ENCODE measurements at places on chromosomes 2 and 18.

DNA sequence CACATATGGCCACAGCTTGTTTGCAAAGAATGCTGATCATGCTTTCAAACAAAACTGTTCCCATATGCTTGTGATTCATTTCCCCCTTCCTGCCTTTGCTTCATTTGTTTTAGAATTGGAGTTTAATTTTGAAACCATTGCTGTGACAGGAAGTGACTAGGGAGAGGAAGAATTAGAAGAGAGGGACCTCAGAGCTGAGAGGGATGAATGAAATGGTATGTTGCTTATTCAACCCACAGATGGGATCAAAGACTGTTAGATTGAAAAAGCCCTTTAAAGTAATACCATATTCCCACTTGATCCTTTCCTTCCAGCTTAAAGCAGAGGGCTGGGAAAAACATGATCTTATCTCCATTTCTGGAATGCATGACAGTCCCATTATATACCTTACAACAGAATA lies 106.2 kb upstream of the RNF152 start:
- DNase-seq, result no peak

- no peak for DNase-seq
These were observed 60.1 kb downstream of the RDH14 start for GRCh38 chr2:18500333-18500732.

DNA sequence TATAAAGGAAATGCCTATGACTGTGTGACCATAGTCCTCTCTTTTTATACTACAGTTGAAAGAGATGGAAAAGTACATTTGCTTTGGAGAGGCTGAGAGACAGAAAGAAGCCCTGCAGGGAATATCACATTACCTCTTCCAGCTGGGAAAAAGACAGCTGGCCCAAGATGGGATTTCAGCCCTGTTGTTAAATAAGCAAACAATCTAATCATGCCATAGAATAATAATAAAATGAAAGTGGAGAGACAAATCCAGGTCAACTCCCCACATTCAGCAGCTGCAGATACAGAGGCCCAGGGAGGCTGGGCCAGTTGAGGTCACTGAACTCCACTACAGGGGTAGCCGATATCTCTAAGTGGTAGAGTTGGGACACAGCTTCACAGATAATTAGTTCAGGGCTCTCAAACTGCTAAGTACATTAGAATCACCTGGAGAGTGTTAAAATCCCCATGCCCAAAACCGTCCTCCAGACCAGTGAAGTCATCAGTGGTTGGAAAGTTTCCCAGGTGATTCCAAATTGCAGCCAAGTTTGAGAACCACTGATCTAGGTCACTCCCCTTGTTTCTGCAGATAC lies 81.9 kb downstream of the MOGAT1 start:
- DNase-seq, result no peak

GRCh38 chr2:88673363-88673762 lies 18.1 kb upstream of the RPIA start:
- DNase-seq, result no peak

GRCh38 chr2:27264753-27265535 lies 2.1 kb upstream of the SLC30A3 start:
- peak; percentile 89 for DNase-seq

GRCh38 chr2:15810477-15811150 lies 129.7 kb upstream of the MYCN start:
- no peak for DNase-seq

DNA sequence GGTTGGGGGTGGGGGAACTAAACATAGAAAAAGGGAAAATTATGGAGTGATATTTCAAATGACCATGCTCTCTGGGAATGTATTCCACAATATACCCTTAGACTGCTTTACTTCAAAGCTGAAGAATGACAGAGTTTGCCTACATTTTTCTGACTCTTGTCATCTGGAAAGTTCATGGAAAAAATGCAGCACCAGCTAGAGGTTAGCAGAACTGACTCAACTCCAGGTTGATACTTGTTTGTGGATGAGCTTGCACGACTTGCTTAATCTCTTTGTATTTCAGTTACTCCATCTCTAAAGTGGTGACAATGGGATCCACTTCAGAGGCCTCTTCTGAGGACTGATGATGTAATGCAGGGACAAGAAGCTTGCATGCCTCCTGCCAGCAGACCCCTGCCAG lies 824.0 kb upstream of the ID2 start:
- DNase-seq, result no peak

DNA sequence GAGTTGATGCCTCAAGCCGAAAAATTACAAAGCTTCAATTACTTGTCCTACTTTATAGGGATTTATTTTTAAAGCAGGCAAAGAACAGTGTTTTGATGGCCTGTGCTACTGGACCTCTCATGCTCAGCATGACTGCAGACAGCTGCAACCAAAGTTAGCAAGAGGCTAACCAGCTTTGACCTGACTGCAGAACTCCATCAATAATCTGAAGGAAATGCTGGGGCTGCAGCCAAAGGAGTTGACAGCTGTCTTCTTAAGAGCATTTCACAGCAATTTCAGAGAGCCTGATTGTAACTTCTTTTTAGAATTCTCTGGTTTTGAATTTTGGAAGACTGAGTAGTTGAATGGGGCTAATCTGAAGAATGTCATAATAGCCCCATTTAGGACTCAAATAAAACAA lies 46.5 kb upstream of the SESTD1 start:
- DNase-seq, result no peak

GRCh38 chr2:184835398-184835715 lies 237.0 kb downstream of the ZNF804A start:
- no peak for DNase-seq

DNA sequence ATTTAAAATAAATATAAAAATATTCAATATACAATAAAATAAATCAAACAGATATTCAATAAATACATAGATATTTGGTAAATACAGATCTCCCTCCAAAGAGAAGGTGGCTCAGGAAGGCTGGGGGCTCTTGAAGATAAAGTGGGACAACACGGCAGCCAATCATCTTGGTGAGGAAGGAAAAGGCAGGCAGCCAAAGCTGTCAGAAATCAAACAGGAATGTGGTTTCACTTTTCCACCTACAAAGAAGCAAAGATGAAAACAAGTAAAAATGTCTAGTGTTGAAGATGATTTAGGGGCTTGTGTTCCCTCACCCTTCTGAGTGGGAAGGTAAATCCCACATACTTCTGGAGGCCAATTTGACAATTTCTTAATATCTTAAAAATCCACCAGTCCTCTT lies 85.7 kb downstream of the B3GNT2 start:
- no peak for DNase-seq

- DNase-seq, result no peak
These were observed 324.4 kb downstream of the GBX2 start for GRCh38 chr2:235843591-235844395.

DNA sequence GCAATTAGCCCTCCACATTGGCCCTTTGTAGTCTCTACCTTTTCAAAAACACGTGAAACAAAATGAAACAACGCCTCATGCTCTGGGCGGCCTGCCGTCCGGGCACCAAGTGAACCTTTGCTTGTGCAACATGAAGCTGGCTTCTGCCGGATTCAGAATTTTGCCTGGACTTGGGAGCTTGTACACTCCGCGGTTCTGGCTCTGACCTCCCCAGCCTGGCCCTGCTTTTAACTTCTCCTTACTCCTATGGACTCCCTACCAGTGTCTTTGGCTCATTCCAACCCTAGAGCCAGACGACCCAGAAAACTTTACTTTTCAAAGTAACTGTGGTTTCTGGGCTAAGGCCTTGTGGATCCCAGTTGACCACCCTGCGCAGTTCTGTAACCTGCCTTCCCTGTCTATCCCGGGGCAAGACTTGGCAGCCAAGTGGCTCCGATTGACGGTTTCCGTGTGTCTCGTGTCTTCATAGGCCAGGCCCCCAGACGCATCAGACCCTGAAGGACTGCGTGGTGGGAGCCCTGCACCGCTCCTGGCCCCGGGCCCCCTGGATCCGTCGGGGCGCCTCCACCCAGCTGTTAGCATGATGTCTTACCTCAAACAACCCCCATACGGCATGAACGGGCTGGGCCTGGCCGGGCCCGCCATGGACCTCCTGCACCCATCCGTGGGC lies 1.9 kb downstream of the OTX1 start:
- no peak for DNase-seq

All from CD8-positive, alpha-beta T cell (primary cell).